ENCODE measurements at places on chromosomes 5 and 9.

- DNase-seq: no peak
Observed at GRCh38 chr5:28009576-28009975, 971.2 kb upstream of the CDH9 start.

DNA sequence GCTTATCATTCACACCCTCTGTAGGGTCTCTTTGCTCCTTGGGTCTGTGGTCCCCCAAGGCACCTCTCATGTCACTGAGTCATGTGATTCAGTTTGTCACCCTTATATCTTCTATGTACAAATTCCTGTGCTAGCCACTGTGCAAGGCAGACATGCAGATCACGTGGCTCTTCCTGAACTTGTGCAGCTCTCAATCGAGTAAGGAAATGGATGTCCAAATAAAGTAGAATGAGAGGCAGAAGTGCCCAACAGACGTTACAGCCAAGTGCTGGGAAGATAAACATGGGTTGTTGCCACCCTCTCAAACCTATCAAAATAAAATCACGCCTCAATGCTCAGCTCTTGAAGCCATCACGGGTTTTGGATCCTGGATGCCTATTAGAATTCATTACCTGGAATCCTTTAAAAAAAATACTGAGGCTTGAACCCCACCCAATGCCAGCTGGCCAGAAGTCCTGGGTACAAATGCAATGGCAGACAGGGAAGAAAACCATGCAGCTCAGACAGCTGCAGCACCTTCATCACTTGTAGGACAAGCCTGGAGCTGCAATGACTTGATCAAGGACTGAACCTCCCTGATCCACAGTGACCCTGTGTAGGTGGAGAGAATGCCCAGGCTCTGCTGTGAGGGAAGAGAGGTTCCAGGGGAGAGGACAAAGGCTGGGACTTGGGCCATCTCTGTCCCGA lies 228.7 kb upstream of the DAP start:
- no peak for DNase-seq

- DNase-seq: no peak
Observed at GRCh38 chr5:56479696-56480077, 246.6 kb upstream of the ANKRD55 start.

GRCh38 chr9:133691626-133692363 lies 46.4 kb downstream of the SARDH start:
- no peak for DNase-seq

DNA sequence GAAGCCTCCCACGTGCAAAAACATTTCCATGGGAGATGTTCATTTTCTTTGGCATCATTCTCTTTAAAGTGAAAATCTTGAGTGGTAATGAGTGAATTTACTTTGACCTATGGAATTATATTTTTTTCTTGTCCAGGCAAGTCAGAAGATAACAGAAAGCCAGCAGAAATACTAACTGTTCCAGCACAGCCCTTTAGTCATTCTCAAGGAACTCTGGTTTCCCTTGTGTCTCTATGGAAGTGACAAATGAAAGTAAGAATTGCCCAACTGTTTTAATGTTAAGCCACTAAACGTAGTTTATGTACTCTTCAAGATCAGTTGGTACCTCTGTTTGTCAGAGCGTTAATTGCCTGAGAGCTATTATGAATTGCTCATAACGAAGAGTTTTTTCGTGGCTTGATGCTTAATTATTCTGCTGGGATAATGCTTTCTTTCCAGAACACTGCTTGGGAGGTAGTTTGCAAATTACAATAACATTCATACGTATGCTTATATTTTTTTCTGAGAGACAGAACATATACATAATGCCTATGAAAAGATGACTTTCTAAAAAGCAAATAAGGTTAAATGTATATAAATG lies 84.5 kb upstream of the CER1 start:
- no peak for DNase-seq

DNA sequence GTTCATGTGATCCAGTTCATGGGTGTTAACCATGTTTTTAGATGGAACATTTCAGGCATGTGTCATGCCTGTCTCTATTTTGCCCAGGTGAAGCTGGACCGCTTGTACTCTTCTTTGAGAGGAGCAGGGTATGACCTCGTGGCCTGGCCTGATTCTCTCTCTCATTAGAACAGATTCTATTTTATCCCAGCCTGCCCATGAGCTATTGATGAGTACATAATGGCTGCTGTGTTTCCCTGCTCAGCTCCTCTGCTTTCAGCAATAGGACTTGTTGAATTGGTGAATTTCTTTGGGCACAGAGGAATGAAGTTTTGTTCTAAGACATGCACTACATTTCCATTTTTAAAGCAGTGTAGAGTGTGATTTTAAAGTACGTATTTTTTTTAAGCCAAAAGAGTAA lies 86.2 kb downstream of the HACD4 start:
- no peak for DNase-seq

Data from ACHN (cell line).